Activated CD4-positive, alpha-beta T cell treated with anti-CD3 and anti-CD28 coated beads, Interleukin-2, amount 10 ng/mL, durations not matched to agents 24 days and 14 days (primary cell): ENCODE measurements at places on chromosomes 7 and 10. TPM values are rescaled to one million over a fixed set of nuclear protein-coding genes. Genes with fewer than 3 reads are reported as not detected.
A peak's percentile ranks its signal among the peaks of the same experiment; 100 is the strongest.

Gene PNLIPRP2
- not detected in 2 replicates for total RNA-seq

Gene PDE1C
- total RNA-seq, result not detected in 2 replicates

Gene FHIP2A
- total RNA-seq, result 24.2 and 24.7 TPM in 2 replicates

Gene OR6B1
- total RNA-seq, result not detected in 2 replicates

Gene TMEM106B
- 24.0 and 25.5 TPM in 2 replicates for total RNA-seq

Gene CTAGE4
- total RNA-seq, result 0.56 and 1.1 TPM in 2 replicates

Gene OR2A5
- total RNA-seq, result not detected in 2 replicates

Gene SYT15
- 1.3 and 1.8 TPM in 2 replicates for total RNA-seq

- no peak for DNase-seq
These were observed 378.5 kb upstream of the SEMA3C start for GRCh38 chr7:81297317-81297716.

DNA sequence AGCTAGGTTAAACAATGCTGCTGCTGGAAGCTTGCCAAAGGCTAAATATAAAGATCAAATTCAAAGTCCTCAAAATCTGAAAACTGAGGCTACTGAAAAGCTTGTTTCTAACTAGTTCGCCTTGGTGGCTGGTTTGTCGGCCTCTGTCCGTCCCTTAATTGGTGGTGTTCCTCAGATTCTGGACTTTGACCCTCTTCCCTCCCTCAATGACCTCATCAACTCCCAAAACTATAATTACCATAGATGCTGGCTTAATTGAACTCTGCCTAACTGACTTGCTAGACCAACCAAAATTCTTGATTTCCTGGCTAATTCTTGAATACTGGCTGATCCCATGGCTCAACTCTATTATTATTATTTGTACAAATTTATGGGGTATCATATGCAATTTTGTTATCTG is 15.6 kb downstream of the ARHGAP21 start:
- DNase-seq, result peak; percentile 33

DNA sequence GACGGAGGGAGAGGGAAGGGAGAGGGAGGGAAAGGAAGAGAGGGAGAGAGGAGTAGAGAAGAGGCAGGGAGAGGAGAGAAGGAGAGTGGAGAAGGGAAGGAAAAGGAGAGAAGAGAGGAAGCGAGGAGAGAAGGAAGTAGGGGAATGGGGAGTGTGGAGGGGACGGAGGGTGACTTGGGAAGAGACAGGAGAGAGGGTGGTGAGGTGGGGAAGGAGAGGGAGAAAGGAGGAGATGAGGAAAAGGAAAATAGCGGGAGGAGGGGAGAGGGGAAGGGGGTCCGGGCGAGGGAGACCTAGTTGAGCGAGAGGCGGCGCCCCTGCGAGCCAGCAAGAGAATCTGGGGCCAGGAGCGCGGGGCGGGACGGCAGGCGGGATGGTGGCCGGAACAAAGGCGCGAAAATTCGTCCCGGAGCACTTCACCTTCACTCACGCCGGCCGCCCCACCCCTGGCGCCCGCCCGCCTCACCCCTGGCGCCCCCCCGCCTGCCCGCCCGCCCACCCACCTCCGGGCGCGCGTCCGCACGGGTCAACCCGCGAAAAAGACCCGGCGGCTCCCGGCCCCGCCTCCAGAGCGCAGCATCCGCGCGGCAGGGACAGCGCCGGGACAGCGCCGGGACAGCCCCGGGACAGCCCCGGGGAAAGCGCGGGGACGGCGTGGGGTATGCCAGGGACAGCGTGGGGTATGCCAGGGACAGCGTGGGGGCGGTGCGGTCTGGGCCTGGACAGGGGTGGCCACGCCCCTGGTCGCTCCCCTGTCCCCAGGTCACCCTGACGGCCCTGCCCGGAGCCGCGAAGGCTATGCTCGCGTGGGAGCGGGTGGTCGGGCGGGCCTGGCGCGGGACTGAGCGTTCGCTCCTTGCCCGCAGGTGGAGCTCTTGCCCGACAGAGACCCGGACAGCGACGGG is 4.2 kb downstream of the VSTM2A start:
- DNase-seq, result no peak

GRCh38 chr10:116132780-116133399 is 140.1 kb downstream of the GFRA1 start:
- DNase-seq, result no peak

DNA sequence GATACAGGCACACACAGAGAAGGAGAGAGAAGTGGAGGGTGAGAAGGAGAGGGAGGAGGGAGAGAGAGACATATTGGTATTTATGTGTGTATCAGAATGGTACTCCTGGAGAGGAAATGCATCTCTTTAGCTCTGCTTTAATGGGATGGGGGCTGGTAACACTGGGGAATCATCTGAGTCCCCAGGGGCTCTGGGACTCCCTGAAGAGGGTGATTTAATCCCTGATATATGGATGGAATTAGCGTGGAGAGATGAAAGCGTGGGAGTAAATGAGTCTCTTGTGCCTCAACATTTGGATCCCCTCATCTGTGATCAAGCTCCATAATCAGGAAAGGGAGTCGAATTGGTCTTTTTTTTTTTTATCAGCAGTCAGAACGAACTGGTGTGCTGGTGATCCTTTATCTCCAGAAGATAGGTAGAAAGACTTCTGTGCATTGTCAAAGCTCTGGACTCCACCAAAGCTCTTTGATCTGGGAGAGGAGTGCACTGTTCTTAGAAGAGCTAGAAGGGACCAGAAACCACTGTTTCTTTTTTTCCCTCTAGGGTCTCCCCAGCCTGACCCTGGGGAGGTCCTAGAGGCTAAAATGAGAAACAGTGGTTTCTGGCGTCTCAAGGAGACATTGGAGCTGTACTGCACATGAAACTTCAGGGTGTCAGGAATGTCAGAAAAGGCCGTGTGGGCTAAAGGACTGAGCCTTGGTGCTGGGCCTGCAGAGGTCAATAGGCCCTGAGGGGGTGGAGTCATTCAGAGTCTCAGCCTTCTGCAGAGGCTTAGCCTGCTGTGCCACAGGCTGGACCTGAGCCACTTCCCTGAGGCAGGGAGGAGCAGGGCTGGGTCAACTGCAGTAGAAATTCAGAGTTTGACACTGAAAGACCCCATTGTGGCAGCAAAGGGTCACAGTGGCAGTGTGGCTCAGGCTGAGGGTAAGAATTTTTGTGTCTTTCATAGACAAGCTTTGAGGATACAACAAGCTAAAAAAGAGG is 234.4 kb upstream of the SLC26A5 start:
- DNase-seq, result no peak

DNA sequence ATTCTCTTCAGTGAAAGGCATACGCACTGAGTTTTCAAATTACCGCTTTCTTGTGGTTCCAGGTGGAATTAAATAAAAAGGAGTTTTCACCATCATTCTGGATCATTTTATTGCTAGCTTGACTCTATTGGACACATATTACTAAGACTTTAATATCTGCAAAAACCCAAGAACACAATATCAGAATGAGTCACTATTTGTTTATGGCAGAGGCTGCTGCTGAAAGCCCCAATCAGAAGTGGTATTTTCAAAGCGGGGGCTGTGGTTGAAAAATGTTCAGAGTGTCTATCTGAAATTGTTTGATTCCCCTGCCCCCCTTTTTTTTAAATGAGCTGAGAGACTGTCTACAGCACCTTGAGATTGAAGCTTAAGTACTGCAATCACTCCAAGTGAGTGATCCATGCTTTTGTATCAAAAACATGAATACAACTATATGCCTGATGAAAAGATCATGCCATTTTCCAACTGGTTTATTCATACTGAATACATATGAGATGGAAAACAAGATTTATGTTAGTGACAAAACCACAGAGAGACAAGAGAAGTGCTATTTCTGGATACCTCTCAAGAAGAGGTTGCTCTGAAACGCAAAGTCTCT is 376.4 kb downstream of the HTR7 start:
- DNase-seq, result no peak

GRCh38 chr7:149616898-149617297 is 119.3 kb upstream of the ZNF746 start:
- no peak for DNase-seq

DNA sequence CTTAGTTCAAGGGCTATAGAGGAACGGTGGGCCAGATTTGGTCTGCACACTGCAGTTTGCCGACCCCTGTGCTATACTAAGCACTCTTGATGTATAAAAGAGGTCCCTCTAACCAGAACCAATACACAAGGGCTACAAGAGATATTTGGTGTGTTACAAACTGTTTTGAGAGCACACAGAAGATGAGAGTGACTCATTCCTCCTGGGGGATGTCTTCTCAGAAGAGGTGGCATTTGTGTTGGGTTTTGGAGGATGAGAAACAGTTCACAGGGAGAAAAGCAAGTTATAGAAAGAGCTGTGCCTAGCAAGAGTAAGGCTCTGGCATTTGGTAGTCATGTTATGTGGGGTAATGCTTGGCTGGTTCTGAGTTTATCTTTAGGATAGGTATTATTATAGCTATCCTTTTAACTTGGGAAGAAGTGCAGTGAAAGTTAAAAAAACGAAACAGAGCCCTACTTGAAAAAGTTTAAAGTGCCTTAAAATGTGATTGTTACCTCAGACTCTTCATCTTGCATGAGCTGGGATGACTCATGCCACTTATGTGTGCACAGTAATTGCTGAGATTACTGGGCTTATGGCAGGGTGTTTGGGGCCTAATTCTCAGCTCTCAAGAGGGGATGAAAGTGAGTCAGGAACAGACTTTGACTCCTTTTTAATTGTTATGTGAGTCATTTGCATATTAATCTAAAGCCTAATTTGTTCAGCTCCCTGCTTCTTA is 160.4 kb downstream of the KIF20B start:
- DNase-seq, result peak; percentile 64

DNA sequence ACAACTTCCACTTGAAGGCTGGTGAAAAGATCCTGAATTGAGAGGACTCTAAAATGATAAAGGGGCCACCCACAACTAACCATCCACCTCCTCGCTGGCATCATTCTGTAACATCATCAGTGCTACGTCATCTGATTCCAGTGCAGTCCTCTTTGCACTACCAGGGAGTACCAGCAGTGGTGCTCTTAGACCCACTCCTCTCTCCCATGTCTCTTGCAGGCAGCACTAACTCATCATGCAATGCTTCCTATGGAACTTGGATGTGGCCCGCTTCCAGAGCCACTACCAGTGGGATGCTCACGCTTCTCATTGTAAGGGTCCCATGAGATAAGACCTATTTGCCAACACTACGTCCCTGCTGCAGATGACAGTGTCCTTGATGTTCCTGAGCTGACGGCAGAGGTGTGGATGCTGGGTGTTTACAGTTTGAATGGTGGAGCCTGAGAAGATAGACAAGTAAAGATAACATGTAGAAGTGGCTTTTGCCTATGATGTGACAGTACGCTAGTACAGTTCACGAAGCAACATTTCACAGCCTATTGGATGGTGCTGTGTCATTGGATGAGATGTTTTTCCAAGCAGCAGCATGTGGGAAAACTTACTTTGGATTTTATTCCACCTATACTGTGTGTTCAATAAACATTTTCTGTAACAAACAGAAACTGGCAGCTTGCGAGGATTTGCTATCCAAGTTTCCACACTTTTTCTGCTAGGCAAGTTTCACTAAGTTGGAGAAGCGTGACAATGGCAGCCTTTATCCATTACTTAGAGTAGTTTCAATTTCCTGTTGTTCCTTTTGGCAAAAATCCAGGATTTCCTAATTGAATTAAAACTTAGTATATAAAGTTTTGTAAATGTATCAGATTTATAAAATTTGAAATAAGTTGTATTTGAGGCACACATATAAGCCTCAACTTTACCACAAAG is 35.8 kb upstream of the COBL start:
- no peak for DNase-seq
